ENCODE measurements at places on chromosomes 16 and 17.

DNA sequence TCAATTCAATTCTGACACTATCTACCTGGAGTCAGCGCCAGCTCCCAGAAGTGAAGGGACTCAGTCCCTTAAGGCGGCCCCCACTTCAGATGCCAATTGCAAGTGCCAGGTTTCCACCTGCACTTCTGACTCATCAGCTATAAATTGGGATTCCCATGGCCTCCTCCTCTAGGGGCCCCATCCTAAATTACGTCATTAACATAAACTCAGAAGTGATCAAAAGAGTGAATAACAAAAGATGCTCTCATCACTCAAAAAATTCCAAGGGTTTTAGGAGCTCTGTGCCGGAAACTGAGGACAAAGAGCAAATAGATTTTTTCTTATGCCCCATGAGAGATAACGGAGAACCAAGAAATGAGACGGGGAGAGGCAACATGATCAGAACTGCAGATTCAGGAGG is 148.6 kb upstream of the IRX6 start:
- DNase-seq = no peak

DNA sequence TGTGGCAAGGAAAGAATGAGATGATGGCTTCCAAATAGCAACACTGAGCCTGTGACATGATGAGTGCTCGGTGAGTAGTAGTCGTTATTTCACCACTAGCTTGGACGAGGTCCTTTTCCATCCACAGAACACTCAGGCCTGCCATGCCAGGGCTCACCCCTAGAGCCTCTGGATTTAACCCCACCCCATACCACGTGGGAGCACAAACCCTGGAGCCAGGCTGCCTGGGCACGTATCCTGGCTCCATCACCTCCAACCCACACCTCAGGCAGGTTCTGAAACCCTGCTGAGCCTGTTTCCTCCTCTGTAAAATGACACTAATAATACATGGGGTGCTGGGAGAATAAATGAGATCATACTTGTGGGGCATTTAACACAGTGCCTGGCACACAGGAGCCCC is 192.4 kb downstream of the KATNIP start:
- no peak for DNase-seq

- DNase-seq = no peak
Observed at GRCh38 chr16:14011846-14012245, 59.3 kb upstream of the MRTFB start.

- DNase-seq = no peak
Observed at GRCh38 chr17:31595076-31595475, 203.6 kb downstream of the RAB11FIP4 start.

GRCh38 chr17:30203471-30203981 is 32.0 kb downstream of the SLC6A4 start:
- no peak for DNase-seq

DNA sequence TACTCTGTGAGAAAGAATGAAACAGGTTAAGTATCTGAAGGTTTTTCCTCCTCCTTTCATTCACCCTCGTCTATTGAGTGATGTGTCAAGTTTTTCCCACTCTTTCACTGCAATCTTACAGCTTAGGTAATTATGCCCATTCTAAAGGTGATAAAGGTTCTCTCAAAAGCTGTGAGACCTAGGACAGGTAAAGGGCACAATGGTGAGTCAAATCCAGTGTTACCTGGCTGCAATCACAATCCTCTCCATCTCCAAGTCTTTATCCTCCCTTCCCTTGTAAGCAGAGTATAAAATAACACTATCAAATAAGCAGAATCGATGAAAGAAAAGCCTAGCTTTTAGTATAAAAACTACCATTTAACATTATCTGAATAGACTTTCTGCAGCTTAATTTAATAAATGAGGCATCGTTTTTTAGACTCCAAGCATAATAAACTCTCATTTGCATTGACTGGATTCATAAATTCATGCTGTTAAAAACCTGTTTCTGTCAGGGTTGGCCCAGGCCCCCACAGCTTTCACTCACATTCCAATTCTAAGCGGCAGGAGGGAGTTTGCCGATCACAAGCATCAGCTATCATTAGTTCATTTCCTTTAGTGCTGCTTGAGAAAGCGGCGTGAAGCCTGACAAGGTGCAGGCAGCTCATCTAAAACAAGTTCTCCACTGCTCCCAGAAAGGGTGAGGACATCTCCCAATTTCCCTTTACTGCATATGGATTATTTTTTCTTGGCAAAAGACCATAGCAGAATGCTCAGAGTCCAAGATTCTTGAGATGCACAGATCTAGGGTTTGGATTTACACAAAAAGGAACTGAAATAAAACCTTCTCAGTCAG is 67.8 kb downstream of the CDH8 start:
- DNase-seq = no peak

GRCh38 chr17:19610311-19610710 is 38.2 kb upstream of the ALDH3A2 start:
- no peak for DNase-seq

- DNase-seq = no peak
Observed at GRCh38 chr17:2594722-2595599, 1.5 kb downstream of the PAFAH1B1 start.

DNA sequence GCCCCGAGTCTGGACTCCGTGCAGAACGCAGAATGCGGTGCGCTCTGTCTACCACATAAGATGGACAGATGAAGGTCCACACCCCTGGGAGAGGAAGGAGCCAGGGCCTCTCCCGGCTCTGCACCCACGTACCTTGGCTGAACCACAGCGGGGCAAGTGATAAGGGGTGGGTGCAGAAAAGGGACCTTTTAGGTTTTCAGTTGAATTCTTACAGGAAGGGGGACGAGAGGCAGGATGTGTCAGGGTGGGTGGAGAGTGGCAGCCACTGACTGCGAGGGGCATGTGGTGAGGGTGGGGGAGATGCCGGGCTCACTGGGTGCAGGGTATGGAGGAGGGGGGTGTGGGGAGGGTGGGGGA is 372 bp downstream of the CD300A start:
- DNase-seq = no peak

GRCh38 chr17:80785477-80786178 is 206.0 kb upstream of the CHMP6 start:
- no peak for DNase-seq

DNA sequence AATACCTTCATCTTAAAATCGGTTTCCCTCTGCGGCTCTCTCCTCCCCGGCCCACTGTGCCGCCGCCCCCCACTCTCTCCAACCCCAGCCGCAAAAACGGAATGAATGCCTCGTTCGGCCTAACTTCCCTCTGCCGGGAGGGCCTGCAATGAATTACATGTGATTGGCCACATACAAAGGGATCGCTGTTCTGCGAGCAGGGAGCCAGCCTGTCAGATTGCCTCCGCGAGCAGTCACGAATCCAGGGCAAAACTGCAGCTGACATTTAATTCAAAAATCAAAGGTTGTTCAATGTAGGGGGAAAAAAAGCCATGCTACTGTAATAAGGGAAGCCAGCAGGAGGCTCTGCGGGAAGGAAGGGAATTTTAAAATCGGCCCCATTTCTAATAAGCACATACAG is 84.9 kb downstream of the TBC1D16 start:
- no peak for DNase-seq

DNA sequence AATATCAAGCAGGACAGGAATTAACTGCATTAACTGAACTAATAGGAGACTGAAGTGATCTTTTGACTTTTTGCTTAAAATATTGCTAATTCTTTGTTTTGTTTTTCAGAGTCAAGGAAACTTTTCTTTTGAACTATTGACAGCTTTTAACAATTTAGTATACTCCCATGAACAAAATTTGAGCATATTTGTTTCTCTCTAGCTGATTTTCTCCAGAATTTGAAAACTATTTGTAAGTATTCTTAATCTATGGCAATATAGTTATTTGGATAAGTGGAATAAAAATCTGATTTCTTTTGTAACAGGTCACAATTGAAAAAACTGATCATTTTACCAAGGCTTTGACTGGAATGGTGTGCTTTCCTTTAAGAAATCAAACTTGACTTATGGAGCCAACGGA is 7.0 kb upstream of the SCPEP1 start:
- DNase-seq = no peak

Measured in AG04449 (cell line).